Stimulated activated CD8-positive, alpha-beta memory T cell treated with anti-CD3 and anti-CD28 coated beads, Interleukin-4, amount 100 ng/mL, for 1 hour (primary cell): ENCODE measurements at places on chromosomes 11 and 22.
A peak's percentile ranks its signal among the peaks of the same experiment; 100 is the strongest.

DNA sequence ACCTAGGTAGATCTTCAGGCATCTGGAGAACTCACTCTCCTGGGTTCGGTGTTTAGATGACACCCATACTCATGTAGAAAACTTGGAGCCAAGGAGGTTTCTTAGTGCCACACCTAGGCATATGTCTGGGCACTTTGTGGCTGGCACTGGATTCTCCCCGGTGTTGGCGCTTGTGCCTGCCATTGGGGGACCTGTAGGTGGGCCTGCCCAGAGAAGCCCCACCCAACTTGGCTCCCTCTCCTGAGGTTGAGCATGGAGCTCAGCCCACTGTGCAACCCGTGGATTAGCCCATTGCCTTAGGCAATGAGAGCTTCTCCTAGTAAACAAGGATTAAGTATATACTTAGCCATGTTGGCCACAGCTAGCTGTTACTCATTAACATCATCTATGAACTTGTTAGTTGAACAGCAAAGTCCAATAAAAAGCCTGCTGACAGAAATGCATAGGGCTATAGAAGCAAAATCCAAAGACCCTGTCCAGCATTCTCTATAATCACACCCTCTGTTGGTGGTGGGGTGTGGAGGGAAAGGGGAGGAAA lies 335.5 kb upstream of the CHORDC1 start:
- DNase-seq = no peak

DNA sequence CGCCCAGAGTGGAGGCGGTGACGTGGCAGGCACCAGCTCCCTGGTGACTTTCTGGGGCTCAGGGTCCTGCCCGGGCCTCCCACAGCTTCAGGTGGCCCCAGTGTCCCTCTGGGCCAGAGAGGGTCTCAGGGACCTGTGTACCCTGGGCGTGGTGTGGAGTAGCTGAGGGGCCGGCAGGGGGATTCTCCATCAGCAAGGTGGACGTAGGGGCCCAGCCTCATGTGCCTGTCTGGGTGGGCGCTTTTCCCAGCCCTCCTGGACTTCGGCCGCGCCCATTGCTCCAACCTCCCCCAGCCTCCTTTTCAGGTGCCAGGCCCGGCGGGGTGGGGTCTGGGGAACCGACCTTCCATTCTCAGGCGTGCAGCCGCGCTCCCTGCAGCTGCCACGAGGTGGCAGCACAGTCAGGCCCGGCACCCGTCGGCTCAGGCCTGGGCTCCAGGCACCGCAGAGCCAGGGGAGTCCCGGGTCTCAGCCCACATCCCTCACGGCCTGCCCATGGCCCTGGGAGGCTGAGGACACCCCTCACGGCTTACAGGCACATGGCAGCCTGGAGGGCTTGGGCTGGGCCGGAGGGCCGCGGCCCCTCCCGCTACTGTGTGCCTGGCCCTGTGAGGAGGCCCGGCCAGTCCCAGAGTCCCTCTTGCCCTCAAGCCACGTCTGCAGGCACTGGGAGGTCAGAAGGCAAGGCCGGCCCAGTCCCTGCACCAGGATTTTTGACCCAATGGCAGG lies 19.9 kb upstream of the MUC5B start:
- peak; percentile 21 for DNase-seq

GRCh38 chr11:122102426-122102825 lies 13.6 kb downstream of the BLID start:
- DNase-seq = no peak

- DNase-seq = no peak
Measured at GRCh38 chr11:67996622-67997474, 7.0 kb downstream of the UNC93B1 start.

- no peak for DNase-seq
Measured at GRCh38 chr22:47154621-47155081, 392.2 kb downstream of the TBC1D22A start.

GRCh38 chr11:31786996-31787685 lies 24.0 kb downstream of the PAX6 start:
- DNase-seq = no peak

GRCh38 chr22:36797911-36798673 lies 18.7 kb downstream of the PVALB start:
- DNase-seq = no peak

- no peak for DNase-seq
Measured at GRCh38 chr22:26501996-26502395, 10.3 kb downstream of the TFIP11 start.

GRCh38 chr11:62647609-62648005 lies 1.2 kb upstream of the GANAB start:
- no peak for DNase-seq

GRCh38 chr11:67007126-67007525 lies 15.8 kb upstream of the SYT12 start:
- DNase-seq = no peak

DNA sequence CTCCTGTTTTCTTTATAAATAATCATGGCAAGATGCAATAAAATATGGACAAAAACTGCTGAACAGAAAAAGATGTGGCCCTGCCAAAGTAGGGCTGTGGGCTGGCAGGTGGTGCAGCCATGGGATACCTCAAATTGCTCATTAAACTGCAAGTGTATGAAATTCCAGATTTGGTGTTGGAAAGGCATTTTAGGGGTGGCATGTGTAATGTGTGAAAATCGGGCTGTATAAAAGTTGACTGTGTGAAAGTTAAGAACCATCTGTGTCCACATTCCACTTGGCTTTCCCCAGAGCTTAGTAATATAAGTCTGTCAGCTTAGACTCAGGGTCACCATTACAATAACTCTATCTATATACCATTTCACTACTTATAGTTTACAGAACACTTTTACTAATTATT lies 34.8 kb upstream of the FZD4 start:
- no peak for DNase-seq

DNA sequence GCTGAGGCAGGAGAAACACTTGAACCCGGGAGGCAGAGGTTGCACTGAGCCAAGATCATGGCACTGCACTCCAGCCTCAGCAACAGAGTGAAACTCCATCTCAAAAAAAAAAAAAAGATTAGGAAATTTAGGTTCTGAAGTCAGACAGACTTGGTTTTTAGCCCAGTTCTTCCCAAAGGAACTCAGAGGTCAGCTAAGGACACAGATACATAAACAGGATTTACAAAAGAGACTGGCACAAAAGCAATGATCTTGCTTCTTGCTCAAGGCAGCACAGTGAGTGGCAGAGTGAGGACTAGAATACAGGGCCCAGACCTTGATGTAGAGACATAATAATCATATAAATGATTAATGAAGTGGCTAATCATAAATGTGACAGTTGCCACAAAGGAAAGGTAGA lies 25.4 kb upstream of the RRAS2 start:
- DNase-seq = no peak

- DNase-seq = no peak
Measured at GRCh38 chr22:48889887-48890692, 937.6 kb downstream of the BRD1 start.

- DNase-seq = no peak
Measured at GRCh38 chr11:44621140-44621681, 55.7 kb downstream of the CD82 start.

GRCh38 chr11:68457216-68457897 lies 3.2 kb upstream of the PPP6R3 start:
- no peak for DNase-seq

GRCh38 chr11:33536178-33536577 lies 164.4 kb downstream of the C11orf91 start:
- no peak for DNase-seq

- DNase-seq = no peak
Measured at GRCh38 chr11:11237070-11237832, 115.8 kb downstream of the CSNK2A3 start.

DNA sequence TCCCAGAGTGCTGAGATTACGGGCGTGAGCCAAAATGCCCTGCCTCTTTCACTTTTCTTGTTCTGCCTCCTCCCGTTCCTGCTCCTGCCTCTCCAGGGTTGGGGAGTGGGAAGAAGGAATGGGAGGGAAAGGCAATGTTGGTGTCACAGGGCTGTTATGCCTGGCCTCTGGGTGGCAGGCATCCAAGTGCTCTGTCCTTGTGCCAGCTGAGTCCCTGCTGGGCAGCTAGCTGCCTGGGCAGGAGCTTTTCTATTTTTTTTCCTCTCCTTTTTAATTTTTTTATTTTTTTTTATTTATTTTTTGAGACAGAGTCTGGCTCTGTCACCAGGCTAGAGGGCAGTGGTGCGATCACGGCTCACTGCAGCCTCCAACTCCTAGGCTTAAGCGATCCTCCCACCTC lies 4.1 kb upstream of the SAC3D1 start:
- no peak for DNase-seq

DNA sequence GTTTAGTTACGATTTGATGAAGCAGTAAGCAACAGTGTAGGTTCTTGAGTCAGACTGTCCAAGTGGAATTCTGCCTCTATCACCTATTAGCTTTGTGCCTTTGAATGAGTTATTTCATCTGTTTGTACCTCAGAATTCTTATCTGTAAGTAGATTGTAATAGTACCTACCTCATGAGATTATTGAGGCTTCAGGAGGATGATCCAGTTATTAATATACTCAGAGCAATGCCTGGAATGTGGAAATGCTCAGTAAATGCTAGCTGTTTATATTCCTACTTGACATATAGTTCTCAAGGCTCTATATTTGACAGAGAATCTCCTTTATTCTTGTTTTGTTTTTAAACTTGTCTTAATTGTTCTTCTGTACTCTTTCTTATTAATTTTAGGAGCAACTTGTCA lies 70.1 kb downstream of the SFI1 start:
- DNase-seq = no peak

DNA sequence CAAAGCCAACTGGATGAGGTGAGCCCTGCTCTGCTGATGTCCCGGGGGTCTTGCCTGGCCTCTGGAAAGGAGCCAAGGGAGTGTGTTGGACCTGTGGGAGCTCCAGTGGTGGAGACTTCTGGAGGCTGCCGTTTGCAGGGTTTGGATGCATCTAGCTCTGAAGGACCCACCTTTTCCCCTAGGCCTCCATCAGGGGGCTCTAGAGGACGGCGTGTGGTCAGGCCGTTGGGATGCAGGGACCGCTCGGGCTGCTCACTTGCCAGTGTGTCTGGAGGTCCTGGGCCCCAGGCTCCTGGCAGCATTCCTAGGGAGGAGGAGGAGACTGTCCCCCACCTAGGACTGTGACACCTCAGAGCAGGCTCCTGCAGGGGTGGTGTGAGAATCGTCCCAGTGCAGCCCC lies 58.3 kb downstream of the PRDM11 start:
- no peak for DNase-seq

DNA sequence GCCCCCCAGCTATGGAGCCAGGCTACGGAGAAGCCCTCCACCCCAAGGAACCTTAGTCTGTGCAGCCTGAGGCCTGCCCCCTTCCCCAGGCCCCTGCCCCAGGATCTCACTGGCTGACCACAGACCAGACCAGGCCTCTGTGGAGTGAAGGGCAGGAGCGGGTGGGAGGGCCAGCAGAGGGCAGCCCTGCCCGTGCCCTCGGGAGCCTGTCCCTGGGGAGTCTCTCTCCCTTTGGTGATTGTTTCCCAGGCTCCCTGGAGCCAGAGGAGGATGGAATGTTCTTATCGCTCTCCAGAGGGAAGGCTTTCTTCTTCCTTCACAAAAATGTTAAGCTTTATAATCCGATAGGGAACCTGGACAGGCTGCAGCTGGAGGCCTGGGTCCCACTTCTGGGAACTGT lies 455.3 kb downstream of the SOX6 start:
- no peak for DNase-seq

- DNase-seq = no peak
Measured at GRCh38 chr22:16847271-16847670, 22.1 kb upstream of the XKR3 start.

- DNase-seq = no peak
Measured at GRCh38 chr11:93972790-93973189, 48.4 kb upstream of the HEPHL1 start.

DNA sequence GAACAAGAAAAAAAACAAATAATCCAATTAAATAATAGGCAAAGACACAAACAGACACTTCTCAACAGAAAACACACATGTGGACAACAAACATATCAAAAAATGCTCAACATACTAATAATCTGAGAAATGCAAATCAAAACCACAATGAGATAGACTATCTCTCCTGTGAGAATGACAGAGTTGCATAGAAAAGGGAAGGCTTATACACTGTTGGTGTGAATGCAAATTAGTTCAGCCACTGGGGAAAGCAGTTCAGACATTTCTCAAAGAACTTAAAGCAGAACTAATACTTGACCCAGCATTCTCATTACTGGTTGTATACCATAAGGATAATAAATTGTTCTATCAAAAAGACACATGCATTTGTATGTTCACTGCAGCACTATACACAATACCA lies 637.8 kb upstream of the LUZP2 start:
- DNase-seq = no peak

DNA sequence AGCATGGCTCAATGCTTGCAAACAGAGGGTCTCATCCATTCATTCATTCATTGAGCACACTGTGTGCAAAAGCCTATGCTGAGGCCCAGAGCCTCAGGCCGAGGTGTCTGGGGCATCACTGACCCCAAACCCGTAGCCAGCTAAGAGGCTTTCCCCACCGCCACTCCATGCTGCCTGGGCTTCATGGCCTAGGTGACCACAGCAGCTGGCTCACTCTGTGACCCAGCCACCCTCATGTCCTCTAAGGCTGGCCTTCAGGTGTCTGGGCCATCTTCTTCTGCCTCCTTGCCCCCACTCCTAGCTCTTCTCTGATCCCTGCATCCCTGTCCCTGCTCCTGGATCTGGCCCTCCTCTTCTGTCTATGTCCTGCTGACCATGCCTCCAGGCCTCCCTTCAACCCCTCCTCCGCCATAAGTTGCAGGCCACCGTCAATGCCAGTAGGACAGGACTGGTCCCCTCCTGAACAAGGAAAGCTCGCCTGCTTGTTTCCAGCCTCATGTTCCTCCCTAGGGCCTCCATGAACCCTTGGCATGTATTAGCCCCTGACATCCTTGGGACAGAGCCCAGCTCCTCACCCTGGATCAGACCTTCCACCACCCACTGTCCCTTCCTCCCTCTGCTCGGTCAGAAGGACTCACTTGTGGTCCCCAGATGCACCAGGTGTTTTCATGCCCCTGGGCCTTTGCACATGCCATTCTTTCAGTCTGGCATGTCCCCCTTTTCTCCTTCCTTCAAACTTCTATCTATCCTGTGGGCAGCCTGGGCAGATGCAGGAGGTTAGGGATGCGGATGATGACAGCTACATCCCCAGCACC lies 92.8 kb downstream of the MYEOV start:
- no peak for DNase-seq

DNA sequence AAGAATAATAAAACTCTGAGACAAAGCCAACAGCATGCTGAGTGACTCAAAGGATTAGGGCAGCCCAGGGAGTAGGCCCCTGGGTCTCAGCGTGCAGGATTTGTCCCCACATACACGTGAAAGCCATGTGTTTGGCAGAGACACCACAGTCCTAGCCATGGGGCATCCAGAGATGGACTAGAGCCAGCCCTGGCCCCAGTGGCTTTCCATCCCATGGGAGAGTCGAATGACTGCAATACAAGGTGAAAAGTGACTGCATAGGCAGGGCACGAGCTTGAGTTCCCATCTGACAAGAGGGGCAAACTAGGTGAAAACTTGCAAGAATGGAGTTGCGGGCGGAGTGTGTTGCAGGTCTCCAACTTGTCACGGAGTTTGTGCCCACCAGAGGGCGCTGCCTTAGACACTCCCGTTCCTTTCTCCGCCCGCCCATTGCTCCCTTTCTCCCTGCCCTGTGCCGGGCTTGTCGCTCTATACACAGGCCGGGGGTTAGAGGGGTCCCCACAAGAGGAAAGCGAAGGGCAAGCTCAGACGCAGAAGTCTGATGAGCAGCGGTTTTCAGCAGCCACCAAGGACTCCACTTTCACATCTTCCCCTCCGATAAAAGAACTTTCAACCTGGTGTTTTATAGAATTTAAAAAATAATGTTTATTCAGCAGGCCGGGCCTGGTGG lies 24.2 kb downstream of the TSKU start:
- peak; percentile 46 for DNase-seq

GRCh38 chr11:33444835-33445594 lies 187.8 kb downstream of the HIPK3 start:
- DNase-seq = no peak

- no peak for DNase-seq
Measured at GRCh38 chr11:117902001-117902845, 25.8 kb upstream of the FXYD6 start.

GRCh38 chr11:96329419-96329818 lies 13.6 kb downstream of the MAML2 start:
- DNase-seq = no peak
